ENCODE measurements at places on chromosomes 11 and 22.

DNA sequence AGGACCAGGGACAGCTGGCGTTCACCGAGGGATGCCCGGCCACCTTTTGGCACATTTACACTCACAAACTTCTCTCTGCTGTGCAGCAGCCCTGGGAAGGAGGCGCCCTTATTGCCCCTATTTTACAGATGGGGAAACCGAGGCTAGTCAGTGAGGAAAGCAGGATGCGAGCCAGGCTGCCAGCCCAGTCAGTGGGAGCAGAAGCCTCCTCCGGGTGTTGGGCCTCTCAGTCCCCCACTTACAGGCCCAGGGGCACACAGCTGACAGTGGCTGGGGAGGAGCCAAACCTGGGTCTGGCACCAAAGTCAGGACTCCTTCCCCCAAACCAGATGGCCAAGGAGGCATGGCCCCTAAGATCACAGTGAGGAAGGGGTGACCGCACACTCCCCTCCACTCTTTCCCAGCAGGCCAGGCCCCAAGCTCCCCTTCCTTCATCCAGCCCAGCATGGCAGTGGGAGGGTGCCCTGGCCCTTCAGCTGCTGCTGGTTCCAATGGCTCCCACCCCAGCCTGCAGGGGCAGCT is 121.4 kb upstream of the ANO1 start:
- DNase-seq, result no peak

- DNase-seq, result no peak
Observed at GRCh38 chr11:120441592-120441991, 70.0 kb upstream of the GRIK4 start.

GRCh38 chr22:38403812-38404211 is 51.2 kb downstream of the KCNJ4 start:
- no peak for DNase-seq

DNA sequence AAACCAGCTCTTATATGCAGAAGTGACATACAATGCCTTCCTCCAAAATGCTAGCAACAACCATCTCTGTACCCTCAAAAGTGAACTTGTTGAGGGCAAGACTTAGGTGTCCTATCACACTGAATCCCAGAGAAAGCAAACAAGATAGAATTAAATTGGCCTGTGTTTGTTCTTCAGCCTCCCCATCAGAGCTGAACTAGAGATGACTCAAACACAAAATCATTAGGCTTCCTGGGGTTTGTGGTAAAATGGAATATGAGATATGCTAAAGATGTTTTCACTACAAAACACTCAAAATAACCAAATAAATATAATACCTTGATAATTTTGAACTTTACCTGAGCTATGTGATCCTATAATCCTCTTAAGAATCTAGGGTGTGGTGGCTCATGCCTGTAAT is 31.6 kb downstream of the ZNF214 start:
- DNase-seq, result no peak

- no peak for DNase-seq
Observed at GRCh38 chr22:27842201-27842600, 40.6 kb upstream of the MN1 start.

DNA sequence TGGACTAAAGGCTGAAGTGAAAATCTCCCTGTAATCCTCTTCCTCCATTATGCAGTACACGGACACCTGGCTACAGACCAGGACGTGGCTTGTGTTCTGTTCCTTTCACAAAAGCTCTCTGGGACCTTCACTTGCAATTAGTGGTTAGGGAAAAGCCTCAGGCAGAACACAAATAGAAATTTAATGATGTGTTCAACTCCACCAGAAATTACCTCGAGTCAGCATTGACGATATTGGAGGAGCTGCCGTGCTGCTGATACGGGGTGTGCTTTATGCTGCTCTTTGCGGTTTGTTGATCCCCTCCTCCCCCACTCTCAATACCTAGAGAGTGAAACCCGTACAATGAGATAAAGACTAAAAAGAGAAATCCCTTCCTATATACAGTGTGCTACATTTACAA is 48.9 kb downstream of the POLD3 start:
- no peak for DNase-seq

DNA sequence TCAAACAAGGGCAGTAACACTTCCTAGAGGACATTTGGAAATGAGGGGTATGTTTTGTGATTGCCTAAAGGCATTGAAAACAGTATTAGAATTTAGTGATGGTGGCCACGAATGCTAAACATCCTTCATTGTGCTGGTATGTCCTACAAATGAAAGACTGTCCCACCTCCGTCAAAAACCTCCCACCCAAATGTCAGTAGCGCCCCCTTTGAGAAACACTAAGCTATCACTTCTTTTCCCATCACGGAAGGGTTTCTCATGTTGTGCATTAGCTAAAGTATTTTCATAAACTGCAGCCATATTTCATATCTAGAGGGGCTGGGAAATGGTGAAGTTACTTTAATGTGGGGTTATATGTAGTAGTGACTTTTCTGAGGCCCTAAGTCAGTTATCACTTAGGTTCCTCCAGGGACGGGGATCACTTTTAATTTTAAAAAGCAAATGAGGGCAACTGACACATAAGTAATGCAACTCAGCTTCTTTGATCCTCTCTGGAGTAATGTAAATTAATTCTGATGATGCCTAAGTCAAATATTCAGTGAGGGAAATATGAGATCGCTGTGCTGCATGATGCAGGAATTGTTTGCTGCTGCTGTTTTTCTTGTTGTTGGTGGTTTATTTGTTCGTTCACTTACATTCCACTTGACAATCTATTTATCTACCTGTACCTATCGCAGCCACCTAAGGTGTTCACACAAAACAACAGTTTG is 1403.4 kb upstream of the TENM4 start:
- DNase-seq, result no peak

DNA sequence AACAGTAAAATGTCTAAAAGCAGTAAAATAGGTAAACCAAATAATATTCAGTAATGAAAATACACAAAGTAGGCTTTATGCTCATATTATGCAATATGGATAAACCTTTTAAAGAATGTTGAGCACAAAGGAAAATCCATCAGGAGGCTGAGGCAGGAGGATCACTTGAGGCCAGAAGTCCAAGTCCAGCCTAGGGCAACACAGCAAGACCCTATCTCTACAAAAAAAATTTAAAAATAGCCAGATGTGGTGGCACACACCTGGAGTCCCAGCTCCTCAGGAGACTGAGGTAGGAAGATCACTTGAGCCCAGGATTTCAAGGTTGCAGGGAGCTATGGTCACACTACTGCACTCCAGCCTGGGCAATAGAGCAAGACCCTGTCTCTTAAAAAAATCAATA is 17.7 kb upstream of the LMO2 start:
- no peak for DNase-seq

GRCh38 chr11:60991457-60991856 is 20.0 kb downstream of the CD6 start:
- DNase-seq, result peak; percentile 12

DNA sequence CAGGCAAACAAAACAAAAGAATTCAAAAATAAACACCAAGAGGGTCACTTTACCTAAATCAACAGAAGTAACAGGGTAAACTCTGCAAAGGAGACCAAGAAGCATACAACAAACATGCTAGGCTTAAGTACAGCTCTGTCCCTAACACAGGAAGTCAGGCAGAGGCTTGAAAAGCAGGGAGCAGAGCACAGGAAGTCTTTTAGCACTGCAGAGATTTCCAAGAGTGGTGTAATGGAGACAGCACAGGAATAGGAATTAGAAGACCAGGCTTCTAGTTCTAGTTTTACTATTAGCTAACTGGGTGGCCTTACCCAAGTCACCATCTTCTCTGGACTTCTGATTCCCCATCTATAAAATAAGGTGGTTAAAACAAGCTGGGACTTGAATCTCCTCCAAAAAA is 1.9 kb downstream of the RBFOX2 start:
- no peak for DNase-seq

DNA sequence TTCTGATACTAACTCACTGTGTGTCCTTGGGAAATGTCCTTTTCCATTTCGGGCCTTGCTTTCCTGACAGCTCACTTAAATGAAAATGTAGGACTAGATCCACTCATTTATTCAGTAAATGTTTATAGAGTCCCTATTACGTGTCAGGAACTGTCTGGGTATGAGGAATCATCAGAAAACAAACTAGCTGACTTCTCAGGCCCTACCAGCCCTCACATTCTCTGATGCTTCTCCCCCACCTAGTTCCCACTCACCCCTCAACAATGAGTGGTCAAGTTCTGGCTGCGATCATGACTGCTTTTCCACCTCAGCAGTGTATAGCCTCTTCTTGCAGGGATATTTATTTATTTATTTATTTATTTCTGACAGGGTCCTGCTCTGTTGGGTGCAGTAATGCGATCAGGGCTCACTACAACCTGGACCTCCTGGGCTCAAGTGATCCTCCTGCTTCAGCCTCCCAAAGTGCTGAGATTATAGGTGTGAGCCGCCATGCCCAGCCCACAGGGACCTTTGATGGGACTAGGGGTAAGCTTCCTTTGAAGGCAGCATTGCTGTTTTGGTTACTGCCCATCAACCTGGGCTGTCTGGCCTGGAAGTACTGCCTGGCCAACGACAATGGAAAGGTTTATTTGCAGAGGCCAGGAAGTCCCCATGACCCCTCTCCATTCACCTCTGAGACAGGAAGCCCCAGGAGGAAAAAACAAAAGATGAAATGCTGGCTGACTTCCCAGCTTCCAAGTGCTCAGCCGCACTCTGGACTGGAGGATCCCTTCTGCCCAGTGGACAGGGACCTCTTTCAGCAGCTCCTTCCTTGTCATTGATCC is 33.1 kb upstream of the POLD3 start:
- DNase-seq, result no peak

- DNase-seq, result peak; percentile 96
Observed at GRCh38 chr11:74398244-74399159, at the start of gene PGM2L1. TSS of gene PGM2L1 (minus strand) at chr11:74398433. CDS start at chr11:74398161, 272 bp downstream.

- no peak for DNase-seq
Observed at GRCh38 chr11:134779179-134779578, 367.1 kb upstream of the B3GAT1 start.

DNA sequence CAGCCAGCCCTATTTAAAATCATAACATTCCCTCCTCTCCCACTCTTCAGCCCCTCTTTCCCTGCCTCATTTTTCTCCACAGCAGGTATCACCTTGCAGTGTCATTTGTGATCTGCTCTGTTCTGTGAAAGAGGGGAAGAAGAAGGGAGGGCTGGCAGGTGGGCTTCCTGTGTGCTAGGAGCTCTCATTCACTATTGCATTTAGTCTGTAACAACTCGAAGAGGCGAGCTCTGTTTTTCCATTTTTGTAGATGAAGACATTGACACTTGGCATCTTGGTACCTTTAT is 52.1 kb upstream of the CRYBB3 start:
- no peak for DNase-seq

DNA sequence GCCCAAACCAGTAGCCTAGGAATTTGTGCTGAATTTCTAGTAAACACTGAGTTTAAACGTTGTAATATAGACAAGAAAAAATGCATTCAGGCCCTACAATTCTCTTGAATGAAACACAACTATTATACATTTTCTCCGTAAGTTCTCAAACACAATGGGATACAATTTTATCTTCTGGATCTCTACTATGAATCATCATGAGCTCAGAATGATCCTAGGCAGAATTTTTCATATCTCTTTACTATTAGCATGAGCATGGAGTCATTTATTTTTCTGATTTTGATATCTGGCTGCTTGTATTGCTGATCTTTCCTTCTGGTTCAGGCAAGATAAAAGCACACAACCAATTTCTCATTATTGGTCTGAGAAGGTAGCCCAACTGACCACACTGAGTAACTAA is 1123.4 kb upstream of the RAG2 start:
- DNase-seq, result no peak

DNA sequence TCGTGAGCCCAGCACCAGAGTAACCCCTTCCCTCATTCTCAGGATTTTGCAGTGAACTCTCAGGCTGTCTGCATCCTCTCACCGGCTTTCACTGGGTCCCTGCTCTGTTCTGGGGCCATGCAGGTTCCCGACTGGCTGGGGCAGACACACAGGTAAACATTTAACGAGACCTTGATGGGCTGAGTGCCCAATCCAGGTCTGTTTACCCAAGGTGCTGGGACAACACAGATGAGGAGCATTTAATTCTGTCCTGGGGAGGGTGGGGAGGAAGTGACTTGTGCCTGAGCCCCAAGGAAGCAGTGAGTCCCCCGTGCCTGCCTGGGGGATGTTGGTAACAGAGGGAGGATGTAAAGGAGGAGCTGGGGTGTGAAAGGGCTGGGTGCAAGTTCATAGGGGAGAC is 4.4 kb downstream of the BIK start:
- no peak for DNase-seq

GRCh38 chr11:89181111-89181510 is 3.4 kb downstream of the TYR start:
- no peak for DNase-seq

DNA sequence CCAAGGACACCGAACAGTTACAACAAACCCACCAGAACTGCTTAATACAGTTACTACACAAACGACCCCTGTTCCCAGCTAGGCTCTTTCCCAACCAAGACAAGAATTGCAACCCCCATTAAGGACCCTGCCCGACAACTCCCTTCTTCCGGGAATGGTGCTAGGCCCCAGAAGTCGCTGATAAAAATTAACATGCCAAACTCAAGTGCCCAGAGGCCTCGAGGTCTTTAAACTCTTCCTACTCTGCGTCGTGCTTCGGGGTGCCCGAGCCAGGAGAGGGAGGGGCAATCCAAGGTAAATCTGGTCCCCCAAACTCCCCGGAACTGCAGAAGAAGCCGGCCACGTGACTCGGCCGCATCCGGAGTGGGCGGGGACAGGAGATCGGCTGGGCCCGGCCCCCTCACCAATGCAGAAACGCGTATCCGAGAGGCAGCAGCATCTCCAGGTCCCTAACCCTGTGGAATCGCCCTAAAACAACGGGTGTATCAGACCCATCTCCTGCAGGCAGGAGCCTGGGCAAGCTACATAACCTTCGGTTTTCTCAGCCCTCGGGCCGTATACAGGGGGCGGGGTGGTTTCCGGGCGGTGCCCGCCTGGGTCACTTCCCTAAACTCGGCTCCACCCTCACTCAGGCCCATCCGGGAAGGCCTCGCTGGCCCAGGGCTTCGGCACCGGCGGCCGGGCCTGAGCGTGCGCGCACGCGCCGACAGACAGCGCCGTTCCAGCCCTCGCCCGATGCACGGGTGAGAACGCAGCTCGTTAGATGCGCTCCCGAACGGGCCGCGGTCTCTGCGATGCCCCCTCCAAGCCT is 1.1 kb downstream of the CFL1 start:
- peak; percentile 90 for DNase-seq

DNA sequence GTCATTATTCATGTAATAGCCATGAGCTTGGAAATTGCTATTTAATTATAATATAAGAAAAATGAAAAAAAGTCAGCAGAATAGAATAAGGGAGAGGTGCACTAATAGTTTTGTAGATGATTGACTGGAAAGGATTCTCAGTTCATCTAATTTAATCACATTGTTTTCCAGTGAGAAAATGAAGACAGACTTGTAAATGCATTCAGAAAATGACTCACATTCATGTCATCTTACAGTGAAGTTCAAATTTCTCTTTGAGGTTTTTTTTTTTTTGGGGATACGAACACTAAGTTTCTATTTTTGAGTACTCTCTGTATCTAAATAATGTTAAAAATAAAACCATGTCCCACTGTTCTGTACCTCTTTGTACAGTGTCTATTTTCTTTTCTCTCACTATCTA is 18.5 kb upstream of the OR4A16 start:
- no peak for DNase-seq

- DNase-seq, result no peak
Observed at GRCh38 chr11:27313157-27313821, 49.7 kb downstream of the CCDC34 start.

Measured in Peyer's patch (tissue), 4 donors.